Fibroblast of skin of right biceps (primary cell): ENCODE measurements at places on chromosomes 4 and X.
A peak's percentile ranks its signal among the peaks of the same experiment; 100 is the strongest.

DNA sequence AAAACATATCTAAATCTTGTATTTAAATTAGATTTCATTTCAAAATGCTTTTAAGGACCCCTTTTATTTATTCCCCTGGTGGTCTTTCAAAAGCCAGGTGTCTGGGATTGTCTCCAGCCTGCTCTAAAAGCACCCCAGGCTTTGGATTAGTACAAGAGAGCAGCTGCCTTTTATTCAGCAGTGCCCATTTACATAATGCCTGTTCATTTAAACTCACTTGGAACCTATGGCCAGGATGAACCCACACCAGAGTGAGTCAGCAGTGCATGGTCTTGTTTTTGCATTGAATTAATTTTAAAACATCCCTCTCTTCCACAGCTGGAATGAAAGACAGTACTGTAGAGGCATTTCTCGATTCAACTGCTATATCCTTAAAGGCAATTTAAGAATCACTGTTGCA, 64.1 kb upstream of the TENM3 start:
- peak; percentile 61 for DNase-seq

DNA sequence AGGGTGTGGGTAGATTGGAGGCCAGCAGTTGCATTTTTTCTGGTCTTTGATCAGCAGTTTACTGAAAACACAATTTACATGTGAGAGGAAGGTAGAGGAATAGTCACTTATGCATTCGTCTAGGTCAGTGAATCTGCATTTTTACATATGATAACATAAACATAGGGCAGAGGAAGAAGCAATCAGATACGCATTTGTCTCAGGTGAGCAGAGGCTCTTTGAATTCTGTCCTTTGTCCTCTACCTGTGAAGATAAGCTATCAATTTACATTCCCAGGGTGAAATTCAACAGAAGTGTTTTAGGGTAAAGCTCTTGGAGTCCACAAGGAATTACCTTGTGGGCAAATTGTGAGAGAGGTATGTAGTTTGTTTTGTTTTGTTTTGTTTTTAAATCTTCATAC, 306.5 kb downstream of the MAGEB5 start:
- no peak for DNase-seq

DNA sequence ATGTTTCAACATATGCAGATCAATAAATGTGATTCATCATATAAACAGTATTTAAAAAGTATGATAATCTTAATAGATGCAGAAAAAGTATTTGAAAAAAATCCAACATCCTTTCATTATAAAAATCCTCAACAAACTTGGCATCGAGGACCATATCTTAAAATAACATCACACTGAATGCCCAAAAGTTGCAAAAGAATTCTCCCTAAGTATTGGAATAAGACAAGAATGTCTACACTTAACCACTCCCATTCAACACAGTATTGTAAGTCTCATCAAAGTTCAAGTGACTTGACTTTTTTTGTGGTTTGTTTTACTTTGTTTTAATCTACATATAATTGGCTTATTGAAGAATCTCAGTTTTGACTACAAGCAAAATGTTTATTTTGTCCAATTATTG, 779.0 kb upstream of the SLIT2 start:
- DNase-seq, result no peak

DNA sequence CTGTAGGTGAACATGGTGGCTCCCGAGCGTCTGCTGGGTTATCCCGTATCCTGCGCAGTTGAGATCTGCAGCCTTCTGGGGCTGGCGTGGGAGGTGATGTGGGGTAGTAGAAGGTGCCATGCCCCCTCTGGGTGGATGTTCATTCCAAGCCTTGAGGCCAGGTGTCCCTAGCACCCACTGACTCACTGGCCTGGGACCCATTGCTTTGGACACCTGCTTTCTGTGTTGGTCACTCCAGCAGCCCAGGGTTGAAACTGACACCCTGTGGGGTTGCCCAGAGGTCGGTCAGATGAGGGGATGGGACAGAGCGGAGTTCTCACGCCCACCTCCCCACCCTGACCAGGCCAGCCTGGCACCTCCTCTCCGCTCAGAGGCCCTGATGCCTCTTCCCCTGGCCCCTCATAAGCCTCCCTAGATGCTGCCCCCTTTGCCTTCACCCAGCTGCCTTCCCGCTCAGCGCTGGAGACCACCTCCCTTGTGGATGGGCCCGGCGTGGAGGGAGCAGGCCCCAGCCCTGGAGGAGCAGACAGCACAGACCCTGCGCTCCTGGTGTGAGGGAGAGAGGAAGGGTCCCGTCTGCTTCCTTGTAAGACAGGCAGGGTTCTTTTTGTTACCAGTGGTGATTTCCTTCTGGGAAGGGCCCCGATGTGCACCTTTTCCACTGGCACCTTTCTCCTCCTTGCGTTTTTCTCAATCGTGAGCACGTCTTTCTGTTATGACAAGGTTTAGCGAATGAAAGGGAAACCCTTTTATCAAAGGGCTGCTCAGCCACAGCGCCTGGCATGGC, 2.0 kb downstream of the DOK7 start:
- DNase-seq, result no peak

DNA sequence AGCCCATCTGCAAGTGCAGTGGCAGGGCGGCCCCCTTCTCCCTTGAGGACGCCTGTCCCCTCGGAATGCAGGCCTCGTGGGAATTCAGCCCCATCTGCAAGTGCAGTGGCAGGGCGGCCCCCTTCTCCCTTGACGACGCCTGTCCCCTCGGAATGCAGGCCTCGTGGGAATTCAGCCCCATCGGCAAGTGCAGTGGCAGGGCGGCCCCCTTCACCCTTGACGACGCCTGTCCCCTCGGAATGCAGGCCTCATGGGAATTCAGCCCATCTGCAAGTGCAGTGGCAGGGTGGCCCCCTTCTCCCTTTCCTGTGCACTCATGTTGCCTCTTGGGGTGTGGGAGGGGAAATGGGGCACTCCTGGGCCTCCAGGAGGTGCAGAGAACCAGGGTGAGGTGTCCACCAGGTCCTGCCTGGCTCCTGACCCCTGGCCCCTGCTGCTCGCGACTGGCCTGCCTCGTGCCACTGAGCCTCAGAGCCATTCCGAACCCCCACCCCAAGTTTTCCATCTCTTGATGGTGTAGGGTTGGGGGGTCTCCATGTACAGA, 6.8 kb upstream of the SLC26A1 start:
- DNase-seq, result no peak

DNA sequence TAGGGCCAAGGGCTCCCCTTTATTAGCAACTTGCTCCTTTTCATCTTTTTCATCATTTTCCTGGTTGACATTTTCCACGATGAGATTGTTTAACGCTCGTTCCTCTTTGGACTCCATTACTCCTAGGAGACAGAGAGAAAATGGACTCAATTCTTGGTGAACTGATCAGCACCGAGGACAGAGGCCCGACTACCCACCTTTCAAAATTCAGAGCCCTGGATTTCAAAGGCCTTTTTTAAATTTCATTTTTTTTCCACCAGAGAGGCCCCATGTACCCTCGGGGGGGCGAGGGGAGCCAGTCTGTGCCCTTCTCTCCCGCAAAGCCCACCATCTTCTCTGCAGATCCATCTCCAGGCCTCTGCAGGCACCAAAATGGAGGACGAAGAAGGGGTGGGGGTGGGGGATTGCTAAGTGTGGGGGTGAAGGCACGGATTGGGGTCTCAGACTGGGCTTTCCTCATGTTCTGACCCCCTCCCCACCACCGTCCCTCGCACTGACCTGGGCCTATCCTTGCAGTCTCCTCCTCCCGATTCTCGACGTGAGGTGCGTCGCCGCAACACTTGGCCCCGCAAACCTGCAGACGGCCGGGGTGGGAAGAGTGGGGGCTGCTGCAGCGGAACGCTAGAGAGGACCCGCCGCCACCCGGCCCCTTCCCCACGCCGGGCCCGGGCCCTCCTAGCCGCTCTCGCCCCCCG, 783 bp downstream of the BEX2 start:
- DNase-seq, result no peak

GRCh38 chrX:150649096-150649870, 43.9 kb upstream of the MTMR1 start:
- peak; percentile 61 for DNase-seq

GRCh38 chr4:72019688-72020087, 12.1 kb upstream of the NPFFR2 start:
- DNase-seq, result no peak

- DNase-seq, result no peak
Observed at GRCh38 chr4:89427782-89428181, 120.2 kb upstream of the GPRIN3 start.

DNA sequence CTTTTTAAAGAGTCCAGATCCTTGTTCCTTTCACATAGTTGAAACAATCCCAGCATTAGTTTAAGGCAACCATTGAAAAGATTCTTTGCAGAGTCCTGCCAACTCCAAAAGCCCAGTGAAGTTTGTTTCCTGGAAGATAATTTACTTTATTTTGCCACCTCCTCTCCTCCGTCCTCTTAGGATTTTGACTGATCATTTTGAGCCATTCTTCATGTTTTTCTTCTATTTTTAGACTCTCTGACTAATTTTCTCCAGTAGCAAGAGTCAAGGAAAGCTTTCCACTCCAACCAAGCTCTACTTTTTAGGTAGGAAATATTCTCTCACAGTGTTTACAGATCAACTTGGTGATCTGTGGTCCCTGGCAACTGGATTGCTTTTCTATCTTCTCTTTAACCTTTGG, 10.3 kb downstream of the NCBP2L start:
- no peak for DNase-seq

- peak; percentile 11 for DNase-seq
Observed at GRCh38 chrX:96837808-96838207, 45.9 kb upstream of the RPA4 start.

GRCh38 chr4:10417740-10418139, 39.5 kb downstream of the ZNF518B start:
- DNase-seq, result no peak

GRCh38 chrX:2430265-2430825, 70.4 kb downstream of the DHRSX start:
- DNase-seq, result no peak

DNA sequence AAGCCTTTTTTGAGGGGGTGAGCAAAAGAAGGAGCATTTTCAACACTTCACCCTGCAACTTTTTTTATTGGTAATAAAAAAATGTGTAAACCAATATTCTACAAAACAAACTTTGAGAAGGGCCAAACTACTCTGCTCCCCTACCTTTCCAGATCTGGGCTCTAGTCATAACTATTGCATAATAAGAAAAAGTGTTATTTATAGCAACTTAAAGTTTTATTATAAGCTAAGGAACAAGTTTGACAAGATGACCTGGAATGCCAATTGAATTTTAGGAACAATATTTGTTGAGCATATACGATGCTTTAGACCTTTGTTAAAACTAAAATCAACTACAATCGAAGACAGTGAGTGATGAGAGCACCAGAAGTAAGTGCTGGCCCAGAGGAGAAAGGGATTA, 409.6 kb downstream of the IL15 start:
- no peak for DNase-seq

DNA sequence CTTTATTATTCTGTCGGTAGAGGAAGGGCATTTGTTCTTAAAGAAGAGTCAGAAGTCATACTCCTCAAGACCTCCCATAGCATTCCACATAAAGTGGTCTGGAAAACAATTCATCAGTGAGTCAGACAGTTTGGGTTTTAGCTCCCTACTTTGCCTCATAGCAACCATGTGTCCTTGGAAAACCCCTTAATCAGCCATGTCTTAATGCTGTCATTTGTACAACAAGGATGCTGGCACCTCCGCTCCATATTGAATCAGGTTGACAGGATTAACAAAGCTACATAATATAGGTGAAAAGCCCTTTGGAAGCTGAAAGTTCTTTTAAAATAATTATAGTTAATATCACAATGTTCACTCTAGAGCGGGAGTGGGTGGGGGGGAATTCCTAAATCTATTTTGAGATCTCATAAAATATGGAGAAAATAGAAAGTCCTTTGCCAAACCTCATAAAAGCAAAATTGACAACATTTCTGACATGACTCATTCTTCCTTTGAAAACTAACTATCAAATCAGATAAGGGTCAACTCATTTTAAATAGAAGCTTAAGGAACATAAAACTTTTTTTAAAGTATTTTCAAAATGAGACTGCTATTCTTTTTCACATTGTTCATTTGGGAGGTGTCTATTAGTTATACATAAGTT, 37.3 kb upstream of the GUCY1A1 start:
- DNase-seq, result peak; percentile 82

- DNase-seq, result no peak
Observed at GRCh38 chr4:6157926-6158325, 42.4 kb downstream of the JAKMIP1 start.

GRCh38 chr4:33334416-33334815, 2614.2 kb downstream of the PCDH7 start:
- DNase-seq, result no peak

DNA sequence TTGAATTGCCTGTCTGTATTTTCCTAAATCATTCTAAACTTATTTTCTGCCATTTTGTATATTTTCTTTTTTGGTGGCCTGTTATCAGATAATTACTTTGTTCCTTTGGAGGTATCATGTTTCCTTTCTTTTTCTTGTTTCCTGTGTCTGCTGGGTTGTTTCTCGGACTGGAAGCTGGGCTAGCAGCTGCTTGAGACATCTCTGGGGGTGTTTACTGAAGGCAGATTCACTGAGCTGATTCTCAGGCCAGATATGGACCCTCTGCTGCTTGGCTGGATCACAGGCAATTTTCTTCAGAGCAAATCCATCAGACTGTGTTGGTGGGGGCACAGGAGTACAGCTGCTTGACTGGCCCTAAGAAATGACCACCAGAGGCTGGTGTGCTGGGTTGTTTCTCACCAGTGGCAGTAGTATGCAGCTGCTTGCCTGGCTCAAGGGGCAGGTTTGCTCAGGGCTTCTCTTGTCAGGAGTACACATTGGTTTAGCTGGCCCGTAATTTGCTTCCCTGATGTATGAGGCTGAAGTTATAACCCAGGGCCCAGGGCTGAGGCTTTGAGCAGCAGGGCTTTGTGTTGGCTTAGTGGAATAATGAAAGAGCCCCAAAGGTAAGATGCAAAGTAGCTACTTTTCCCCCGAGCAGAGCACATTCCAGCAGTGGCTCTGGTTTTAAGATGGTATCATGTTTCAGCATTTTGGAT, 680.6 kb downstream of the TECRL start:
- no peak for DNase-seq

GRCh38 chr4:175971388-175972179, 94.1 kb upstream of the WDR17 start:
- no peak for DNase-seq

DNA sequence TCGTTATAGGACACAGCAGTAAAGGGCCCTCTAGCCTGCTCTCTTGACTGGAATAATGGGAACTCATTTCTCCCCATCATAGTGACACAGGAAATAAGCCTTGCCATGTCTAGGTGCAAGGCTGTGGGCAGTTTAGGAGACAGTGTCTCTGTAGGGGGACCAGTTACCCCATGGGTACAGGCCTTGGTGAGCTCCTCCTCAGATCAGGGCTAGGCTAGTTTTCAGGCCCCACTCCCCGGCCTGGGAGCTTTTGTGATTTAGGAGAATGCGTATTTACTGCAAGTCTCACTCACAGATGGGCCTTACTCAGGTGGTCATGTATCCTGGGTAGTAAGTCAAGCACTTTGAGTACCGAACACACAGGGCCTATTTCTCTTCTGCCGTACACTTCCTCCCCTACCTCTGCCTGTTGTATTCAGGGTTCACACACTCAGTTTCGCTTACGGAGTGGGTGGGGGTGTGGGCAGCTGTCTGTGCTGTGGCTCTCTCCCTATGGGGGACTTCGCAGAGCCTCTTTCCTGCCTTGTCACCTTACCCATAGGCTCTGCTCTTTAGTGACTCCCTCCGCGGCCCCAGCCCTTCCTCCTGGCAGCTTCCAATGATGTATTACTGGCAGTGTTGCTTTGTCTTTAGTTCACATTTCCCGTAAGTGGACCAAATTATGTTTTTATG, 34.2 kb downstream of the FAM193A start:
- DNase-seq, result no peak
